ENCODE measurements at places on chromosomes 1 and 21.

DNA sequence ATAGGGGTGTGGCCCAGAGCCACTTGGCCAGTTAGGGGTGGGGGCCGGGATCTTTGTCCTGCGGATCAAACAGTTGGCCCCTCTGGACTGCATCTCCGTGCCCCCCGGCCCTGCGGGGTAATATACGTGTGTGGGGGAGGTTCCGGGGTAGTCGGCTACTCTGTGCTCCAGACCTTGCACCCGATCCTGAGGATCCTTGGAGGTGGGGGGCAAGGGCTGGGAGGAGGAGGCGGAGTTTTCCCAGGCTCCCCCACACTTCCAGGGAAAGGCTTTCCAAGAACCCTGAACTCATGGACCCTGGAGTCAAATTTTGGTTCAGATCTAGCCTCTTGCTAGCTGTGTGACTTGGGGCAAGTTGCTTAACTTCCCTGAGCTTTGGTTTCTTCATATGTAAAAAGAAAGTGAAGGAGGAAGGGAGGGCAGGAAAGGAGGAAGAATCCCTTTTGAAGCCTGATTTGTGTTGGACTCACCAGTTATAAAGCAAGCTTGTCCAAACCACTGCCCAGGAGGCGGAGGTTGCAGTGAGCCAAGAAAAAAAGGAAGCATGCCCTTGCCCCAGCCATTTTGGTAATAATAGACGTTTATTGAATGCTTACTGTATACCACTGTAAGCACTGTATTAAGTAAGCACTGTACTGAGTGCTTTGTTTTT, 686 bp downstream of the MIIP start:
- DNase-seq, result no peak

- DNase-seq, result no peak
Measured at GRCh38 chr1:67687198-67687545, 2.2 kb downstream of the GADD45A start.

DNA sequence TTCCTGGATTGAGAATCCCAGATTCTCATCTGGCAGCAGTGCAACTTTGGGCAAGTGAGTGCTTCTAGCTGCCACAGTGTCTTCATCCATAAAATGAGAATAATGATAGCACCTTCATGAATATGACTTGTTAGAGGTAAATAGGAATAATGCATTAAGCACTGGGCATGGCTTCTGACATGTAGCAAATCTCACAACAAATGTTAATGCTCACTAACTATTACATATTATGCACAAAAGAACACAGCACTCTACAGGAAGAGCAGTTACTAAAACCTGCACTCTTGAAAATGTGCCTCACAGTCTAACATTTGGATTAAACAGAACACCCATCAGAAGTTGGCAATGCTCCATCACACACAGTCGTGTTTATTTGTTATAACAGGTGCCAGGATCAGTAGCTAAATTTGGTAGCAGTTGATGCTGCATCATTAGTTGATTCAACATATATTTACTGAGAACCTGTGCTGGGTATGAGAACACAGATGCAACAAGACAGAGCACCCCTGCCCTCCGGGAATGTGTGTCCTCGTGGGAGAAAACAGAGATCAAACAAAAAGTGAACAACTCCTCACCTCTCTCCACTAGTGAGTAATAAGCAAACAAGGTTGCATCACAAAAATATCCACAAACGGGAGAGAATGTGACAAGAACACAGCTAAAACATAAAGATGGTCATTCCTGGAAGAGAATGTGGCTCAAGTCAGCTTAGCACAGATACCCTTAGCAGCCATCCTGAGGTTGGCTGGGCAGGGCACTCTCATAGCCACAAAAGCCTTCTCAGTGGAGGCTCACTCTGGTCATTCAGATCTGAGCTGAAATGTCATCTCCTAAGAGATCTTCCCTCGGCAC, 26.2 kb upstream of the LBR start:
- DNase-seq, result peak; percentile 58

DNA sequence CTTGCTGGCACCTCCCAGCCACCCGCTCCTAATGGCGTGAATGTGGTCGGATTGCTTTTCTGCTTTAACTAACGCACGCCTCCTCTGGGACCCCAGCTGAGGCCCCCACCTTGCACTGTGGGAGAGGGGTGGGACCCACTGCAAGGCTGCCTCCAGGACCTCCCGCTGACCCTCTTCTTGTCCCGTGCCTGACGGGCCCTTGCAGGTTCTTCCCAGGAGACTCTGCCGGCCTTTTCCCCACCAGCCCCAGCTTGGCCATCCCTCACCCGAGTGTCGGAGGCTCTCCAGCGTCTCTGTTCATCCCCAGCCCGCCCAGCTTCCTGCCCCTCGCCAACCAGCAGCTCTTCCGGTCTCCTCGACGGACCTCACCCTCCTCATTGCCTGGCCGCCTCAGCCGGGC, 18.6 kb downstream of the TMEM201 start:
- no peak for DNase-seq

GRCh38 chr1:228064741-228065542, 17.6 kb upstream of the ARF1 start:
- no peak for DNase-seq

DNA sequence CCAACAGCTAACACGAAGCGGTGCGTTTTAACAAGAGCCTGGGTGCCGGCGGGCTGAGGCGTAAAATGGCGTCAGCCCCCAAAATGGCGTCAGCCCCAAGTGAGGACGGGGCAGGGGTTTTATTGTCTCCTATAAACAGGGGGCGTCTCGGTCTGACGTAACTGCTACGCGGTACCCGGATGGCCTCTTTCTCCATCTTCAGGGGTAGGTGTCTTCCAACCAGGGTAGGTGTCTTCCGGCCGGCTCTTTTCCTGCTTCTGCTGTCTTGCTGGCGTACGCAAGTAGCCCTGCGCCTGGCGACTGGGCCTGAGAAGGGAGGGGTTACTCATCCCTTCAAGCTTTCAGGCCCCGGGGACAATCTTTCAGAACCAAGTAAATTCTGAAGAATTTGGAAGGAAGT, 45.3 kb downstream of the LGR6 start:
- DNase-seq, result peak; percentile 53

DNA sequence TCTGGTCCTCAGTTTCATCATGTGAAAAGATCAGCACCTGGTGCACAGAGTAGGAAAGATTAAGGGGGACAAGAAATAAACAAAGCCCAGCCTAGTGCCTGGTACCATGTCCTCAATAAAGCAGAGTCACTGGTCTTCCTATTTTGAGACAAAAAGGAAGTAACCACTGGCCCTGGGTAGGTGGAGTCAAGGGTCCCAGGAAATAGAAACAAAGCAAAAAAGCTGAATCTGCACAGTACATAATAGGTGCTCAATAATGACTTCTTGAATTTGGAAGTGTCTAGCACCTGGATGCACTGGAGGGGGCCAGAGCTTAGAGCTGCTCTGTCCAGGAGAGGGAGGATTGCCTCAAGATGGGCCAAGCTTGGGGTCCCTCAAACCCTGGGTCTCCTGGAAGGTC, 1.9 kb upstream of the EPHB2 start:
- DNase-seq, result peak; percentile 13

- no peak for DNase-seq
Measured at GRCh38 chr1:42735056-42735455, 5.0 kb downstream of the CLDN19 start.
